ENCODE measurements at places on chromosomes 5 and 9.

DNA sequence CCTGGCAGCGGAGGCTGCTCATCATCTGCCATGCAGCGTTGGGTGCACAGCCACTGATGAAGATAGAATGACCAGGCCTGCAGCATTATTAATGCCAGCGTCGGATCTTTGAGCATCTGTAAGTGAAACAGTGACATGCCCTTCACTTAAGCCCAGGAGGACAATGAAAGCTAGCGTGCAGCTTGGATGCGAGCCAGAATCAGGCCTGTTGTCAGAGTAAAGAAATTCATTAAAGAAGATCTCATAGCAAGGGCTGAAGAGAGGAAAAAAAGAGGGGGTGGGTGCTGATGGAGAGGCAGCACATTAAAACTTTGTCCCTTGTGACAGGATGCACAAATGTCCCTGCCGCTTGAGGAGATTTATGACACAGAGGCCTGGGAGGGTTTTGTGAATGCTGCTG is 186.1 kb upstream of the MAST4 start:
- no peak for DNase-seq

DNA sequence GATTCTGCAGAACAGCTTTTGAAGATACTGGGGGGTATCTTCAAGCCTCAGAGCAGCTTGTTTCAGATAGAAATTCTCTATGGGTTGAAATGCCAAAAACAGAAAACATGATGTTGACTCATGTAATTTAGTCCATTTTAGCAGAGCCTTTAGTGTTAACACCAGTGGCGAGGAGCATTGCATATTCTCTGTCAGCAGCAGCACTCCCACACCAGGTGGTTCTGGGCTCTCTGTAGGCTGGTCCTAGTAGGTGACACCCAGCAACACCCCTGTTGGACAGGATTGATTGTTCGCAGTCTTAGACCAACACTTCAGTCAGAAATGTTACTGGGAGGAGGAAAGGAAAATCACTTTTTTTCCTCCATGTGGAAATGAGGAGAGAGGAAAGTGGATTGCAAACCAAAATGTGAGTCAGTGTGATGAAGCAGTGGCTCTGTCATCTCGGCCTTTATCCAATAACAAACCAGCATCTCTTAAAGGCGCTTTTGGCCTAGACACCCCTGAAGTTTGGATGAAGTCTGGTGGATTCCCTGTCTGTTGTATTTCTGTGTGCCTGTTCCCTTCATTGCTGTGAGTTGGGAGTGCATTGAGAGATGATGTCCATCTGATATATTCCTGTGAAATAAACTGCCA is 16.8 kb downstream of the SLC46A2 start:
- DNase-seq, result no peak

DNA sequence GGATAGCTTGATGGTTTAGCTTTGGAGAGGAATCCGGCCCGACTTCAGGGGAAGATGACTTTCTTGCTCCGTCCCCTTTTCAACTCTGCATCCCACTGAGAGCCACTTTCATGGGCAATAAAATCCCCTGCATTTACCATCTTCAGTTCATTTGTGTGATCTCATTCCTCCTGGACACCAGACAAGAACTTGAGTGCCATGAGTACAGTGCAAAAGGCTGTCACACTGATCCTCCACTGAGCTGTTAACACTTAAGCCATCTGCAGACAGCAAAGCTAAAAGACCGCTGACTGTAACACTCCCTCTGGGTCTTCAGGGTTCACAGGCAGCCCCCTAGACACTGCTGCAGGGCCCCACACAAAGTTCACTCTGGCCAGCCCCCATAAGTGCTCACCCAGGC is 48.3 kb upstream of the TCERG1 start:
- no peak for DNase-seq

GRCh38 chr5:43312076-43312661 is 1.0 kb downstream of the HMGCS1 start:
- DNase-seq, result no peak

DNA sequence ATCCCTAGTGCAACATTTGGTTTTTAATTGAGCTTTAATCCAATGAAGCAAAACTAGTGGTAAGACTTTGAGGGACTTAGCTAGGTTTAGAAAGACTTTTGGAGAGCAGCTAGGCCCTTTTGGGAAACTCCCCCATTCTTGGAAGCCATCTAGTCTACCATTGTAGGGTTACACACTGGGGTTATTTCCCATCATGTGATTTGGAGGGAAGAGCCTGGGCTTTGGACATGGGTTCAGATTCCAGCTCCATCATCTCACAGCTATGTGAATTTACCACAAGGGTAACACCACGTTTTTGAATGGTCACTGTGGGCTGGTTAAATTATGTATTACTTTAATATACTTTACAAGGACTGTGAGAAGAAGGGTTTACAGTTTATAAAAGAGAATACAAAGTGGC is 18.3 kb upstream of the TNFSF15 start:
- DNase-seq, result no peak
